SHP77 treated with DMSO at 0.1 percent for 48 hours (cell line): ENCODE measurements at places on chromosomes 7 and 10.

- no peak for DNase-seq
Observed at GRCh38 chr10:62801871-62802270, 2.6 kb upstream of the ADO start.

DNA sequence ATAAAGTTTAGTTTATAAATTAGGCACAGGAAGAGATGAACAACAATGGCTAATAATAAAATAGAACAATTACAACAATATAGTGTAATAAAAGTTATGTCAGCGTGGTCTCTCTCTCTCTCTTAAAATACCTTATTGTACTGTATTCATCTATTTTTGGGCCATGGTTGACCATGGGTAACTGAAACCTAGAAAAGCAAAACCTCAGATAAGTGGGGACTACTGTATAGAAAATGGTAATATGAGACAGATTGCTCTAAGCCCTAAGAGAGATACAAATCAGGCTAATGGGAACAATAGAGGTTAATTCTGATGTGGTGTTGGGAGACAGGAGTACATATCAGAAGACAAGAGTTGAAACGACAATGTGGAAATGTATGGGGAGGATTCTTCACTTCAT is 86.2 kb downstream of the ZNF365 start:
- DNase-seq = no peak

- DNase-seq = no peak
Observed at GRCh38 chr10:100993986-100994708, 5.5 kb upstream of the LZTS2 start.

DNA sequence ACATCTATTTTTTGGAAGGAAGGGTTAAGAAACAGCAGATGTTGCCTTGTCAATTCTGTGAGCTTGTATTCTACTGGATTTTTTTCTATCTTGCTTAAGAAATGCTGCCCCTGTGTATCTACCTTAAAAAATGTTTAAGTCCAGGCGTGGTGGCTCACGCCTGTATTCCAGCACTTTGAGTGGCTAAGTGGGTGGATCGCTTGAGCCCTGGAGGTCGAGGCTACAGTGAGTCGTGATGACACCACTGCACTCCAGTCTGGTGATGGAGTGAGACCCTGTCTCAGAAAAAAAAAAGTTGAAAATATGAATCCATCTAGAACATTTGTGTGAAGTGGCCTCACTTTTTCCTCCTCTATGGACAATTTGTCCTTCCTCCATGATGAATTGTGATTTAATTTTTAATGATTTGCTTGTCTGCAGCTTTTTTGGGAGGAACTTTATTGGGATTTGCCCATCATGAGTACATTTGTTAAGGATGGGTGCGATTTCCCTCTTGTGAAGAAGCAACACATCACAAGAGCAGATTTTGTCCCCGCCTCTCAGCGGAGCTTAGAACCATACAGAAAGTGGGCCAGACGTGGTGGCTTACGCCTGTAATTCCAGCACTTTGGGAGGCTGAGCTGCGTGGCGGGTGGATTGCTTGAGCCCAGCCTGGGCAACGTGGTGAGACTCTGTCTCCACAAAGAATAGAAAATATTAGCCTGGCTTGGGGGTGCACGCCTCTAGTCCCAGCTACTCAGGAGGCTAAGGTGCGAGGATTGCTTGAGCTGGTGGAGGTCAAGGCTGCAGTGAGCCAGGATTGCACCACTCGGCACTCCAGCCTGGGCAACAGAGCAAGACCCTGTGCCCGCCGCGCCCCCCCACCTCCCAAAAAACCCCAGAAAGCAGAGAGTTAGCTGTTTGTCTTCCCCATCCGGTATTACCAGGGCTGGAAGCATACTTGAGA is 57.7 kb downstream of the DNAJB6 start:
- no peak for DNase-seq

GRCh38 chr10:100333661-100334440 is 3.8 kb upstream of the PKD2L1 start:
- no peak for DNase-seq

- DNase-seq = no peak
Observed at GRCh38 chr10:72328829-72329204, 25.9 kb downstream of the DNAJB12 start.

DNA sequence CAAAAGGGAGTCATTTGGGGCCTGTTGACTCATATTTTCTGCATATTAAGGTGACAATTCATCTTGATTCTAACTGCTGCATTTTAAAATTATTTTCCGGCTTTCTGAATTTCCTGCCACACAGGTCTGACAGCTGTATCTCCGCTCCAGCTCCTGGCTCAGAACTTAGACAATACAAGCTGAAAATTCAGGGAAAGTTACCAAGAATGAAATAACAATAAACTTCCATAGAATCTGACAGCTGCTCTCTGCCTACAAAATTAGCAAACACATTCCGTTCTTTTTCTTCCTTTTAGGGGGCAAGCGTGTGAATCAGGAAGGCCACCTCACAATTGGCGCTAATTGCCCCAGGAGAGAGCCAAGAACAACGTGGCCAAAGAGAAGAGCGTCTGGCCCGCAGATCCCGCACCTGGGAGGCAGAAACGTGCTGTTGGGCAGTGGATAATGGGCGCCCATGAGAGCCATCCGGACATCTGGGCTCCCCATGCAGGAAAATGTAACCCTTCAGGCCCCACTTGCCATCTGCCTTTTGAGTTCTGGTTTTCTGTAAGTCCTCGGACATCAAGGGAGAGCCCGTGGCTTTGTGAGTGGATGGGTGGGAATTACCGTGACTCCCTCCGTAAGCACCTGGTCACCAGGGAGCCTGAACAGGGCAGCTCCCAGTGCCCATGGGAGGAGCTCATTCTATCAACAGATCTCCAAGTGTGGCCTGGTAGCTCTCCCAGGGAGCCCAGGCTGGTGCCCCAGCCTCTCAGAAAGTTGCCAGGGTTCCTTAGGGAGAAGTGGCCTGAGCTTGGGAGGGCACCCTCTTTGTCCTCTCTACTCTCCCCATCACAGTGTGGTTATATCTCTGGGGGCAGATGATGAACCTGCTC is 5.0 kb downstream of the CLRN3 start:
- no peak for DNase-seq

- no peak for DNase-seq
Observed at GRCh38 chr10:44932517-44933450, 21.6 kb downstream of the TMEM72 start.

GRCh38 chr7:46315891-46316290 is 394.8 kb upstream of the IGFBP3 start:
- DNase-seq = no peak
